ENCODE measurements at places on chromosomes 16 and 17.

DNA sequence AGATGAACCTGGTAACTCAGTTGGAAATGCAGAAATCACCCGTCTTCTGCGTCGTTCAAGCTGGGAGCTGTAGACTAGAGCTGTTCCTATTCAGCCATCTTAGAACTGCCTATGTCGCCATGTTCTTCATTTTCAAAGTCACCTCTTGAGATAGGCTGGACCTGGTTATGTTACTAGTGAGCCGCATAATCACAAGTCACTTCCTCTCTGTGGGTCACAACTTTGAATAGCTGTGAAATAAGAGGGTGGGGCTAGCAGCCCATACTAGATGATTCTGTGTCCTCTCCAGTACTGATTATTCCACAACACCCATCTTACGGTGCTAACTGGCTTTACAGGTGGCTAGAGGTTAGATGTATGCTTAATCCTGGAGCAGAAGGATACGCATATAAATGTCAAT lies 74.2 kb downstream of the VPS53 start:
- no peak for DNase-seq

- DNase-seq = no peak
These were observed 112.1 kb downstream of the ADAMTS18 start for GRCh38 chr16:77322757-77323156.

- no peak for DNase-seq
These were observed 50.7 kb downstream of the SLC7A5 start for GRCh38 chr16:87818533-87819161.

- DNase-seq = no peak
These were observed 215.6 kb downstream of the MSI2 start for GRCh38 chr17:57471868-57472368.

DNA sequence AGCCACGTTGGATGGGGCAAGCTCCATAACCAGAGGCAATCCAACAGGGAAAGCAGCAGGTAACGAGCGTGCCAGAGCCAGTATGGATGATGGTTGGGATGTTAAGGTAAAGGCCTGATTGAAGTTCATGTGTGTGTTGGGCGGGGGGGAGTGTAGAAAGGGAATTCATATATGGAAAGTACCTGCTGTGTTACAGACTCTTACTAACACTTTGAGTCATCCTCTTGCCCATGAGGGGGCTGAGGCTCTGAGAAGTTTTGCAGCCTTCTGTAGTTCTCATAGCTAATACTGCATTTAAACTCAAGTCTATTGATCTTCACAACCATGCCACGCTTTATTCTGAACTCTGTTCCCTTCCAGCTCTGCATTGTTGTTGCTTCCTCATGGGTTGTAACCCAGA lies 28.5 kb downstream of the SYCE1L start:
- DNase-seq = no peak

DNA sequence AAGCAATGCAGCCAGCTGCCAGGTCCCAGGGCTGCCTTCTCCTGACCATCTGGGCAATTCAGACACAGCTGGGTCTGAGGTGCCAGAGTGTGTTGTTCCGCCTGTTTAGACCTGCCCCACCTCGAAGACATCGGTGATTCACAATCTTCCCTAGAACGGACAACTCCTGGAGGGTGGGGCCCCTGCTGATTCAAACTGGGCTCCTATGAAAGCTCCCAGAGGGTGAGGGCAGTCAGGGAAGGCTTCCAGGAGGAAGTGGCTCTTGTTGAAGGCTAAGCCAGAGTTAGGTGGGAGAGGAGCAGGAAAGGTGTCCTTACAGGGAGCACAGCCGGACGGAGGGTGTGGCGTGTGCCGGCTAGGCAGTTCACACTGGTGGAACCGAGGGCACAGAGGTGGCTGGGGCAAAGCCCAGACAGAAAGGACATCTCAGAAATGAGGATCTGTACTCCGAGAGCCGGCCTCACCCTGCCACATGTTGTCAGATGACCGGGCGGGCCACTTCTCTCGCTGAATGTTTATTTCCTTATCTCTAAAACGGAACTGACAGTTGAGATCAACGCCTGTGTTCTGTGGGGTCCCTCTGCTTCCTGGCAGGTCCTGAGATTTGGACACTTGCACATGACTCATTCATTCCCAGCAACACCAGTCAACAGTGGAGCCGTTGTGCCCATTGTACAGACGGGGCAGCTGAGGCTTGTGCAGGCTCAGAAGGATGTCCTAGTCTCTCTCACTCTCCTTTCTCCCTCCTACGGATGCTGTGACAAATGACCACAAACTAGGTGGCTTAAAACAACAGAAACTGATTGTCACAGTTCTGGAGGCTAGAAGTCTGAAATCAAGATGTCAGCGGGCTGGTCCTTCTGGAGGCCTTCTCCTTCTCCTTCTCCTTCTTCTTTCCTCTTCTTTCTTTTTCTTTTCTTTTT lies 26.9 kb upstream of the LITAF start:
- DNase-seq = no peak

DNA sequence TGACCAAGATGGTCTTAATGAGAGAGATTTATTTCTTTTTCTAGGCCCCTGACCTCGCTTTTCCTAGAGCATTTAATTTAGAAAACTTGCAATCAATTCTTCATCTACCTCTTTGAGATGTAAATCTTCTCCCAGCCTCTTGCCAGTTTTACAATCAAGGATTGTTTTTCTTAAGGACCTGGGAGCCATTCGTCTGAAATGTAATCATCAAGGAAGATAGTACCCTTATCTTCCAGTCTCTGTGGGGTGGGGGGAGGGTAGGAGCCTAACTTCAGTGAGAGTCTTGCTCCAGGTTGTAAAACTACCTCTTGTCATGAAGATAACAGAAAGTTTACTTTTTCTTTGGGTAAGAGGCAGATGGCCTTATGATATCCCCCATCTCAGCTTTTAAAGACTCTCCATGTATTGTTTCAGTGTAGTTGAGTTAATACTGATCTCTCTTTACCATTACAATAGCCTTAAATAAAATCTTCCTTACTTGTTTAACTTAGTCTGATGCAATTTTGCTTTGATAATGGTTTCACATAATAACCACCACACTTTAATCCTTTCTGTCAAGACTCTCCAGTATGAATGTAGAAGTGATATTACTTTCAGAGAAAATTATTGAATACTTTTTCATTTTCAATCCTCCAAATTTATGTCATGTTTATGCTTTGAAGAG lies 110.2 kb upstream of the CPHXL start:
- DNase-seq = no peak

DNA sequence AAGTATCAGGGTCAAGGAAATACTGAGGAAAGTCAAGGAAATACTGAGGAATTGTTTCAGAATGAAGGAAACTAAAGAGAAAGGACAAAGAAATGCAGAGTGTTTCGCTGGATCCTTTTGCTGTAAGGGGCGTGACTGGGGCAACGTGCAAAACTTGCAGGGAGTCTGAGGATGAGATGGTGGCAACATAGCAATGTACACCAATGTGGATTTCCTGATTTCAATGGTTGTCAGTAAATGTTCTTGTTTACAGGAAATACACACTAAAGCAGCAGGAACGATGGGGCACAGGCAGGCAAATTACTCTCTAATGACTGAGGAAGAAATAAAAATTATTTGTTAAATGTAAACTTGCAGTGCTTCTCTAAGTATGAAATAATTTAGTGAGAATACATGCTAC lies 34.4 kb downstream of the ZZEF1 start:
- no peak for DNase-seq

DNA sequence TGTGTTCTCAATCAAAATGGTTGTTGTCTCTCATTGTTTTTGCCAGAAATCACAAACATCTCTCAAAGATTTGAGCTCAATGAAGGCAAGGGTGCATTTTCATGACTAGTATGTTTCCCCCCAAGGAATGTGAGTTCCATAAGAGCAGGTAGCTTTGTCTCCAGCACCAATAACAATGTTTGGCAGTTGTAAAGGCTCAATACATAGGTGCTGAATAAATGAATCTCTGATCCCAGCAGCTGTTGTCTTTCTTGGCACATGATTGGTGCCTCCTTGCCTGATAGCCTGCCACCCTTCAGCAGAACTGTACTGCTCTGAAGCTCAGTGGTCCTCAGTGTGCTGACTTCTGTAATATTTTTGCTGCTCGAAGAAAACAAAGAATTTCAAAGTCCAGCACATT lies 103.1 kb upstream of the CDH11 start:
- no peak for DNase-seq

DNA sequence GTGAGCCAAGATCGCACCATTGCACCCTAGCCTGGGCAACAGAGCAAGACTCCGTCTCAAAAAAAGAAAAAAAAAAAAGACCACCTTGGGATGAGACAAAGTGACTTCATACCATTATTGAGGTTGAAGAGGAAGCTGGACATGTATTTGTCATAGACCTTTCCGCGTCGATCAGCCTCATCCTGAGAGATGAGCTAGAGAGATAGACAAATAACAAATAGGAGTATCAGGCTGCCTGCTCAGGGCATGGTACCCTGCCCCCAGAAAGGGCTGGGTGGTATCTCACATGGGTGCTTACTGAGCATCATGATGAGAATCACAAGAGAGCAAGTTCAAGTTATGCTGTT lies 22.1 kb downstream of the CNTNAP1 start:
- DNase-seq = no peak

- DNase-seq = no peak
These were observed 297.5 kb downstream of the XYLT1 start for GRCh38 chr16:17173281-17173680.

DNA sequence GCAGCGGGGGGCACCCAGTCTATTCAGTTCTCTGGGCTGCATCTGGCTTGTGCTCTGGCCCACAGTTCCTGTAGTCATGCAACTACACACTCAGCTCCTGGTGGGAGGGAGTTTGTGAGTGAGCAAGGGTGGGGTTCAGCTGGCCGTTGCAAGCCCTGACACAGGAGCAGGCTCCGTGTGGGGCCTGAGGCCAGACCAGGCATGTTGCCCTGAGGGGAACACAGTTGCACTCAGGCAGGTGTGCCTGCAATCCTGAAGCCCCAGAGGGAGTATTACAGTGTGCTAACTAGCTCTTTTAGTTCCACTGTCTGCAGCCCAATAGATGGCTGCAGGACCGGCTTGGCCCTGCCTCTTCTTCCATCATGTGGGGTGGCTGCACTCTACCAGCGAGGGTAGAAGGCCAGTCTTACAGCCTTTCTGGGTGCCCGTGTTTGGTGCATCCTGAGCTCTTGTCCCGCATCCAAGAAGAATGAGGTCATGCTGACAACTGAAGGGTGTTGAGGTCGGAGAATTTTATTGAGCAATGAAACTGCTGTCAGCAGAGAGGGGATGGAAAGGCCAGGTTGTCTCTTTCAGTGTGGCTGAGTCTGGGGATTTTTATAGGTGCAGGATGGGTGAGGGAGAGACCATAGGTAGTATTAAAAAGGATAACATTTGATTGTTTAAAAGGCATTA lies 49.9 kb upstream of the ELAC2 start:
- no peak for DNase-seq

GRCh38 chr16:67249178-67250044 lies 632 bp downstream of the SLC9A5 start:
- no peak for DNase-seq

DNA sequence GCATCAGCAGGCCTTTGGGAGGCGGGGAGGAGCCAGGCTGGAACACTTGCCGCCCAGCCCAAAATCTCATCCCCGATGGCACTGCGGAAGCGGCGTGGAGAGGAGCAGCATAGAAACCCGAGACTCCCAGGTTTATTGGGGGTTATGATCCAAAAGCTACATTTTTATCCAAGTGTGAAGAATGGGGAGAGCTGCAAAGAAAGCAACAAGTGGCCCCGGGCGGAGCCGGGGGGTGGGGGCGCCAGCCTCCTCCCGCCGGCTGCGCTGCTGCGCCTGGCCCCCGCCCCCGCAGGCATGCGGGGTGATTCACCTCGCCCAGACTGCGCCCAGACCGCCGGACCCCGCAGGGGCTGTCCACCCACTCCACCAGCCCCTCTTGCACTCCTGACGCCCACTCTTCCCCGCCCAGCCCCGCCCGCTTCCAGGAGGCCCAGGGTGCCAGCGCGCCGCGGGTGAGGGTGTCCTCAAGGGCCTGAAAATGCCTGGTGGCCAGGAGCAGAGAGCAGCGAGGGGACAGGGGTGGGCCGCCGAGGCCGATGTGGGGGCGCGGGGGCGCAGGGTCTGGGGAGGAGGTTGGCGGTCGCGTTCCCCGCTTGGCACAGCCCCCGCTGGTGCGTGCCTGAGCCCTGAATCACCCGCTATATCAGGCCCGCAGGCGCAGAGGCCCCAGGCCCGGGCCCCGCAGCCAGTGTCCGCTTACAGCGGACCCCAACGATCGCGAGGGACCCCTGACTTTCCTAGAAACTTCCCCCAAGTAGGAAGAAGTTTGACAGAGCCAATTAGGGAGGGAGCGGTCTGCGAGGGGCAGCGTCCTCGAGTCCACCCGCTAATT lies 1.3 kb downstream of the CAVIN1 start:
- DNase-seq = no peak

GRCh38 chr16:2385190-2385836 lies 43.9 kb upstream of the CCNF start:
- DNase-seq = no peak

- DNase-seq = peak; percentile 14
These were observed 938 bp downstream of the NCOR1 start for GRCh38 chr17:16214190-16215001.

All from NCI-H2171 (cell line).